ENCODE measurements at places on chromosomes 5 and 9.

DNA sequence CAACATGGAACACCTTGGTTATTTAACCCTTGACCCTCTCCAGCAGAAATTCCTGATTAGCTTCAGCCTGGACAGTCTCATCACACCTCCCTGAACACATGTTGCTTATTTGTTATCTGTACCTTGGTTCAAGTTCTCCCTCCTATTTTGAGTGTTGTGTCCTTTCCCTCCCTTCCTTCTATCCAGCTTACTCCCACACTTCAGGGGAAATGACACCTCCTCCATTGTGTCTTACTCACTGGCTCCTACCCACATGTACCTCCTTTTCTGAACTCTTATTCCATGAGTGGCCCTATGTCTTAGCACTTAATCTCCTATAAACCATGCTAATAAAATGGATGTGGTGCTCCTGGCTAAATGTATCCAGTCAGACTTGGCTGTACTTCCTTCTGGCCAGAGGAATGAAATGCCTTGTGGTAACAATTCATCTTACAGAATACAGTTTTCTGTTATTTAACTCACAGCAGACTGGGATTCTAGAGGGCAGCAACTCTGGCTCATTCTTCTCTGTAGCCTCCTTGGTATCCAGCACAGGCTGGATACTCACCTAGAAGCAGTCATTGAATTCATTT, 11.2 kb downstream of the LIX1 start:
- DNase-seq: no peak

- DNase-seq: no peak
Observed at GRCh38 chr5:112846556-112846955, 14.5 kb upstream of the SRP19 start.

- peak; percentile 46 for DNase-seq
Observed at GRCh38 chr5:28408186-28408585, 1369.8 kb upstream of the CDH9 start.

DNA sequence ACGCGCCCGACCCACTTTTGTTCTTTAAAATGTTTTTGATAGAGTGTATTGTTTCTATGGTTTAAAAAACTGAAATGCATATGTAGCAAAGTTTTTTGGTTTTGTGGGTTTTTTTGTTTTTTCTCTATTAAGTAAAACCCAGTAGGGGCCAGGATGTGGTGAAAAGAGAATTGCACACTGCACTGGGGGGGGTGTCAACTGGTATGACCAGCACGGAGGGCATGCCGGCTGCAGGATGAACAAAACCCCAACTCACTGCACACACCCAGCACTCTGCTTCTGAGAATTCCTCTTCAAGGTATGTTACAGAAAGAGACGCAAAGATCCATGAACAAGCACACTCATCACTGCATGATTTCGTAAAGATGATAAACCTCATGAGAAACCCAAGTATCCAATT, 75.0 kb downstream of the STK10 start:
- DNase-seq: no peak

- DNase-seq: no peak
Observed at GRCh38 chr5:52987711-52988331, 1.3 kb upstream of the ITGA2 start.

GRCh38 chr9:137988701-137989100, 111.1 kb downstream of the CACNA1B start:
- no peak for DNase-seq

GRCh38 chr9:81321551-81321950, 367.8 kb downstream of the TLE1 start:
- no peak for DNase-seq

DNA sequence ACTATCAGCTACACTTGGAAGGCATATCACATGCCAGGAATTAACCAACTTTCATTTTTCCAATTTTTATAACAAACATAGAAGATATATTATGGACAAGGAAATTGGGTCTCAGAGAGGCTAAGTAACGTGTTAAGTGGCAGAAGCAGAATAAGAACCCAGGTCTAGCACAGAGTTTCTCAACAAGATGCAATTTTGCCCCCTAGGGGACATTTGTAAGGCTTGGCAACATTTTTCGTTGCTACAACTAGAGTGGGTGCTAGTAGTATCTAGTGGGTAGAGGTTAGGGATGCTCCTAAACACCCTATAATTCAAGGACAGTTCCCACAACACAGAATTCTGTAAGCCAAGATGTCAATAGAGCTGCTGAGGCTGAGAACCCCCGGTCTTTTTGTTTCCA, 180.6 kb downstream of the SNCAIP start:
- DNase-seq: no peak

DNA sequence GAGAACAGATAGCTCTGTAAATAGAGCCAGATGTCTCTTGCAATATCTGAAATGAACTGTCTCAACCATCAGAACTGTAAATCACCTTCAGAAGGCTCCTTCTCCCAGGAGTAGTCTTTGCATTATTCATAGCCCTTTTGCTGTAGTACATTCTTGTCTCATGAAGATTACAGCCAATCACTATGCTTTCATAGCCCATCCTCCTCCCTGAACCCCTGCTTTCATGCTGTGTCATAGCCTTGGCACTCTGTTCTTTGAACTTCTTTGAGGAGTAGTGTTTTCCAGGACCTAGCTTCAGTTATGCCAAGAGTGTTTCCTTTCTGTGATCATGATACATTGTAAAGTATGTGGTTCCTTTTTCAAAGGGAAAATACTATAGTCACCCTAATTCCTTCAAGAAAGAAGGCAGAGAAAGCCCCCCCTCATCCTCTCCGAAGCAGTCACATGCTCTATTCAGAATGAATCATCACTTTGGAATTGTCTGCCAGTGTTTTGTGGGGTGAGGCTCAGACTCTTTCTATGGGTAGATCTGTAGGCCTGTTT, 61.1 kb downstream of the GRIA1 start:
- peak; percentile 44 for DNase-seq

DNA sequence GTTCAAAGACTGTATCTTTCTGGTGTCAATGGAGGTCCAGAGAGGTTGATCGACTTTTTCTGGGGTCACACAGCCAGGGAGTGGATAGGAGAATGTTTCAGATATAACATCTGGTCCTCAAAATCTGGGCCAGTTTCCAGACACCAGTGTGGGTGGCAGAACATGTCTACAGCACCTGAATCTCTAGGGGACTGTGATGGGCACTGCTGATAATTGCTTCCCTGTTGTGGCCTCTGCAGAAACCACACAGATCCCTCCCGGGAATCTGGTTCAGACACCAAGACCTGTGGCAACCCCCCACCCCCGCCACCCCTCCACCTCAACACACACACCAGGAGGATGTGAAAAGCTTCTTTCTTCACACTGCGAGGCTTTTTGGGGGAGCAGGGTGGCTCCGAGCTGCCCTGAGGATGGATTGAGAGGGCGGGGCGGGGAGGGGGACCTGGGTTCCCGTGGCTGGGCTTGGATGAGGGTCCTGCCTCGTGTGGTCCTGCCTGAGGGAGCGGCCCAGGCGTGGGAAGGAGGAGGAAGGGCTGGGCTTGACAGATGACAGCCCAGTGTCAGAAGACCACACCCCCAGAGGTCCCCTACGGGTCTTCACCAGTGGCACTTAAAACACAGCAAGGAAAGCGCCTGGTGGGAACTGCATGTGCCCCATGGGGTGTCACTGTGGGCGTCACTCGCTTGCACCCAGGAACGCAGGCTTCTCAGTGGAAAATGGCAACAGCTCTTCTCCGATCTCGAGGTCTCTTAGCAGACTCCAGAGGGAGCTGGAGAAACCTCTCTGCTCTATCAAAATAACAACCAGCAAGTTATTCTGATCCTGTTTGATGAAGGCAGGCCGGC, 55.2 kb downstream of the TRIP13 start:
- no peak for DNase-seq

GRCh38 chr9:137316012-137316981, 14.2 kb upstream of the NRARP start:
- peak; percentile 28 for DNase-seq

DNA sequence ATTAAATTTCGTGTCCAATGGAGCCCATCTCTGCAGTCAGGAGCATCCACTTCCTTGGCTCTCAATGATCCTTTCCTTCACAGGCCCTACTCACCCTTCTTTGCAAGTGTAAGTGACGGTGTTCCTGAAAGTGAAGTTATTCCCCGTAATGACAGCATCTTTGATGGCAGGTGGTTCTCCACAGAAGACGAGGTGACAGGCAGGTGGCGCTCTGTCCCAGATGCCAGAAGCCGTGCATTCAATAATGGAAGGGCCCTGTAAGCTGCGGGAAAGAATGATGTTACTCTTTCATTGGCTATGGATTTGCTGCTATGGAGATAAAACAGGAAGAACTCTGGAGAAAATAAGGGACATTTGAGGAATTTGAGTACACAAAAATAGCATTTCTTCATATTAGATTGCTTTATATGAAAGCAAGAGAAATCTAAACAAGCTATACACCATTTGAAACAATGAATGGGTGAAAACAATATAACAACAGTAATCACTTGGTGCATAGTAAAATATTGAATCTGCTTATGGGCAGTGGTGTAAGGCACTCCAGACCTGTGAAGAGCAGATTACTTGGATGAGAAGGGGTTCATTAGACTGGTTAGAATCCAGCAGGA, 89.9 kb upstream of the TXNDC8 start:
- DNase-seq: no peak

DNA sequence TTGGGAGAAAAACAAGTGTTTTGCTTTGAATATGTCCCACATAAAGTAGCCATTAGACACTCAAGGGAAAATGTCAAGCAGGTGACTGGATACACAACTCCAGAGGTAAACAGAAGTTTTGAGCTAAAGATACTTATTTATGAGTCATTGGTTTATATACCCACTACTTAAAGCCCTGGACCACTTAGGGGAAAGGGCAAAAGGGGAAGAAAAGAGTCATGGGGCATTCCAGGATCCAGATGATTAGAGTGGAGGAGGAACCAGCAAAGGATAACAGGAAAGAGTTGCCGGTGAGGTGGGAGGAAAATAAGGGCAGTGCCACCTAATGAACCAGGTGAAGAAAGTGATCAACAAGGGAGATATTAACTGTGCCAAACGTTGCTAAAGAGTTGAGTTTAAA, 254.2 kb upstream of the NR4A3 start:
- DNase-seq: no peak

- DNase-seq: peak; percentile 8
Observed at GRCh38 chr5:158979749-158980521, 119.8 kb downstream of the EBF1 start.

DNA sequence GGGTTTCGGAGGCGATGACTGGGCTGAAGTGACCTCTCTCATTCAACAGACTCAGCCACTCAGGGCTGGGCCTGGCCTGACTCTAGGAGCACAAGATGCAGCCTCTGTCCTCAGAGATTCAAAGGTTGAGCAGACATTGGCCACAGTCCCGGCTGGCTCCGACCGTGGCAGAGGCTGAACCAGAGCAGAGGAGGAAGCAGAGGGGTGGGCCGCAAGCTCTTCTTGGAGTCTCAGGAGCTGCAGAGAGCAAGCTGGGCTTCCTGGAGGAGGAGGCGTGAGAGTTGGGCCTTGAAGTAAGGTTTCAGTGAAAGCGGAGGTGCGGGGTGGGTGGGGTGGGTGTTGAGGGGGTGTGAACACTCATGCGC, 37.6 kb downstream of the ALG2 start:
- no peak for DNase-seq

DNA sequence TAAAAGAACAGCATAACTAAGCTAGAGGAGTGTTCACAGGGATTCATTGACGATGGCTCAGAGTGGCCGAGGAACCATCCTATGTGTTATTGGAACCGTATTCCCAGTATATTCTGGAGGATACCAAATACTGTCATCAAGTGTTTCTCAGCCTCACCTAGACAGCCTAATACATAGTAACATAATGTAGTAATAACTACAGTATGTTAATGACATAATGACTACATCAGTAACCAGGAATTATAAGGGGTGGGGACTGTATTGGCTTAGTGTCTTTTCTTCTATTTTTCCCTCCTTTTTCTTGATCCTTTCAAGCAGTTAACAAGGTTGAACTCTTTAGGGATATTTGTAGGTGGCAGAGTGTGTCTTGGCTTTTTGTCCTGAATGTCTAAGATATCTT, 26.6 kb upstream of the C9 start:
- DNase-seq: no peak

DNA sequence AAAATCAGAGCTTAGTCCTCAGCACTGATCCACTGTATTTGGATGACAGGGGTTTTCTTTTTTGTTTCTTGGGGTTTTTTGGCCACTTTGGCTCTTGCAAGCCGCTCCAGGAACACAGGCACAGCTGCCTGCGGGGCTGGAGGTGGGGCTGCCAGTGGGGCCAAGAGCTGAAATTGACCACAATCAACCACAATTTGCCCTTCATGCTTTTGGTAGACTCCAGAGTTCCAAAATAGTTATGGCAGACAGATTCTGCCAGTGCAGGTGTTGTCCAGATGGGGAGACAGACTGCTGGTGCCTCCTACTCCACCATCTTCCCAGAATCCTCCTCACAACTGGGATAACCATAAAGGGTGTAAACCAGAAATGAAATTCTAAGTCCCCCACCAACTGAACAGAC, 36.5 kb downstream of the PLEKHG4B start:
- DNase-seq: no peak

- DNase-seq: no peak
Observed at GRCh38 chr5:112077180-112077579, 320.2 kb upstream of the NREP start.

- DNase-seq: no peak
Observed at GRCh38 chr5:176528301-176528700, 8.9 kb downstream of the RNF44 start.

GRCh38 chr5:75611311-75612225, at the start of gene ANKDD1B:
Gene ANKDD1B, plus strand, starts transcription at chr5:75611453. Its CDS starts 182 bp downstream, at chr5:75611635.
- no peak for DNase-seq

DNA sequence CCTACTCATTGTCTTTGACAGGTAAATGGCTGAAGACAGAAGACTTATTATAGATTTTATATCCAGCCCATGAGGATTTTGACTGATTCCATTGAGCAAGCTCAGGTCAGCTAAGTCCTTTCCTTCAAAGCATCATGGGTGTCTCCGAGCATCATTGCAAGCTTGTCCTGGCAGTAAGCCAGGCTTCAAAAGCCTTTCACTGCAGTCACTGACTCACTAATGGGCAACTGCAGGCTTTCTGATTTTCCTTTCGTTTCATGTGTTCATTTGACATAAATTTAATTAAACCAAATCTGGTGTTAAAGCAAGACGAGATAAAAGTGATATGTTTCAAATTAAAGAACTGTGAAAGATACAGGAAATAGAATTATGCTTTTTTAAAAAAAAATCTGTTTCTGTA, 426.2 kb downstream of the ANXA1 start:
- DNase-seq: no peak

All from H54 (cell line).